ENCODE measurements at places on chromosomes 12 and 14.

- no peak for DNase-seq
Measured at GRCh38 chr12:52808573-52809160, 5.2 kb downstream of the KRT4 start.

DNA sequence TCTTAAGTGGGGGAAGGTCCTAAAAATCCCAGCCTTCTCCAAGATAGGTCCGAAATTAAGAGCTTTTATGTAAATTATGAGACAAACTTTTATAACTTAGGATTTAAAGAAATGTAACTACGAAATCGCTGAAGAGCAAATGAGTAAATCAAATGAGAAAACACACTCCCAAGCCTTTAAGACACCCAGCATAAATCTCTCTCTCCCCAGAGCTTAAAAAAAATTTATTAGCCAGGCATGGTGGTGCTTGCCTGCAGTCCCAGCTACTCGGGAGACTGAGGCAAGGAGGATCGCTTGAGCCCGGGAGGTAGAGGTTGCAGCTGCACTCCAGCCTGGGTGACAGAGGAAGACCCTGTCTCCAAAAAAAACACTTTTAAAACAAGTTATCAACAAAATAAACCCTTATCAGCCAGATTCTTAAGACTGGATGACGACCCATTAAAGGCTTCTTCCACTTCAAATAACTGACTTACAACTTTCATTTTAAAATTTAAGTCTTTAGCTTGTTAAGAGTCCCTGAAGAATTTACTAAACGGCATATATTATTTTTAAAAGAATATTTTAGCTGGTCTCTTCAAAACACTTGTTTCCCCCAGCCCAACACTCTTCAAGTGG lies 3.2 kb downstream of the PTGES3 start:
- no peak for DNase-seq

GRCh38 chr12:106031761-106032622 lies 106.8 kb downstream of the NUAK1 start:
- DNase-seq = no peak

DNA sequence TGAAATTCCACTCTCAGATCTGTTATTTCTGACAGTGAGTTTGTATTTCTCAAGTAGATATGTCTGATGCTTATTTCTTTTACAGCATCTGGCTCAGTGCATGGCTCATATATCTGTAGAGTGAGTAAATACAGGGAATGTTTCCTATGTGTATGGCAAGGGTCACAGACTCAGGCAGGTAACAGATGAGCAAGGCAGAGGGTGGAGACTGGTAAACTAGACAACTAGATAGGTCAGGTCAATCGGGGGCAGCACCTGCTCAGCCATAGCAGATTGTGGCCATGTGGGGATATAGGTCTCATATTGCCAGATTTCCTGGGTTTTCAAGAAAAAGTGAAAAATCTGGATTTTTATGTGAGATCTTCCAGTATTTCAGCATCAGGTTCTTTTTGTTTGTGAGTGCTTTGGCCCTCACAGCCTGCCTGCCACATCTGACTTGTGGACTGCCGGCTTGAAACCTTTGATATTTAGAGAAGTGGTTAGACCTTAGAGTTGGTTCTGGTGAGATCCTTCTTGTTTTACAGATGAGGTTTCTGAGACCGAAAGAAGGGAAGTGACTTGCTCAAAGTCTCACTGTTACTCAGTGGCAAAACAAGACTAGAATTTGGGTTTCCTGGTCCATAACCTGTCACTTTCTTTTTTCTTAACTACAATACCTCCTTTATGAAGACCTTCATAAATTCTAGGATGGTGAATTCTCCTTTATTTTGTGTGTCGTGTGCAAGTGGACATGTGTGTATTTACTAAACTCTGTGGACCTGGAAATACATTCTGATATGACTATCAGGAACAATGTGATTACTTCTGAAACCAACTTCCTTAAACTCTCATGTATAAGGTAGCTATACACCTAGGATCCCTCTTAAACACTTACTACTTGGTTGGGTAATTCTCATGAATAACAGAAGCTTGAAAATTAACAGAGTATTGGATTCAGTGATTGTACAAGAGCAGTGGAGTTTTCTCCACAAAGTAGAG lies 34.4 kb downstream of the PROX2 start:
- peak; percentile 49 for DNase-seq

GRCh38 chr14:68810173-68811153 lies 17.6 kb upstream of the ZFP36L1 start:
- DNase-seq = no peak

All from activated CD4-positive, alpha-beta memory T cell treated with anti-CD3 and anti-CD28 coated beads for 36 hours (primary cell).